ENCODE measurements at places on chromosomes 4 and X. TPM values are rescaled to one million over a fixed set of nuclear protein-coding genes. Genes with fewer than 3 reads are reported as not detected.

DNA sequence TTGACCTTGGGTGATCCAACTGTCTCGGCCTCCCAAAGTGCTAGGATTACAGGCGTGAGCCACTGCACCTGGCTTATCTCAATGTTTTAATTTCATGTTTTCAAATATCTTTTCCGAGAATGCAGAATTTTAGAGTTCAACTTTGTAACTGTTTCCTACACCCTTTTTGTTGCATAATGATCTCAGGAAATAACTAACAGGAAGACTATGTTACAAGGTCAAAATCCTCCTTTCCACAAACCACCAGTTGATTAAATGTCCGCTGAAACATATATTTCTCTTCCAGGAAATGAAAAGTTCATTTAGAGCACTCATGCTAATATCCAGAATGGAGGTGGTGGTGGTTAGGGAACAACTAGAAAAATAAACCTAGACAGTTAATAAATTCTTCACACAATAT lies 377.8 kb downstream of the PPP4R3C start:
- no peak overlapping the region for H3K4me3 ChIP-seq
- no peaks in the 10 kb centered on the region for H3K36me3 ChIP-seq
- no peaks in the 10 kb centered on the region for H3K4me1 ChIP-seq
- H3K27me3 ChIP-seq: no peaks in the 10 kb centered on the region
- H3K27ac ChIP-seq: no peak overlapping the region

The KIT gene
- not detected for total RNA-seq

DNA sequence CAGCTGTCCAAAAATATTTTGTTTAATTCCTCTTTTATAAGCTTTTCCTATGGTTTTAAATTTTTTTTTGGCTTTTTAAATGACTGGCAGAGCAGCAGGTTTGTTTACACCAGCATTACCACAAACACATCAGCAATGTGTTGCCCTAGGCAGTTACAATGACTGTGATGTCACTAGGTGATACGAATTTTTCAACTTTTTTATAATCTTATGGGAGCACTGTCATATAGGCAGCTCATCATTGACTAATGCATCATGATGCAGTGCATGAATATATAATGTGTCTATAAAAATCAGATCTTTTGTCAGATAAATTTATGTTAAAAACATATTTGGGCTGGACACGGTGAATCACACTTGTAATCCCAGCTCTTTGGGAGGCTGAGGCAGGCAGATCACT lies 231.6 kb upstream of the SLIT2 start:
- no peak overlapping the region for H3K27ac ChIP-seq
- H3K27me3 ChIP-seq: no peaks in the 10 kb centered on the region
- no peaks in the 10 kb centered on the region for H3K4me1 ChIP-seq
- H3K4me3 ChIP-seq: no peak overlapping the region

DNA sequence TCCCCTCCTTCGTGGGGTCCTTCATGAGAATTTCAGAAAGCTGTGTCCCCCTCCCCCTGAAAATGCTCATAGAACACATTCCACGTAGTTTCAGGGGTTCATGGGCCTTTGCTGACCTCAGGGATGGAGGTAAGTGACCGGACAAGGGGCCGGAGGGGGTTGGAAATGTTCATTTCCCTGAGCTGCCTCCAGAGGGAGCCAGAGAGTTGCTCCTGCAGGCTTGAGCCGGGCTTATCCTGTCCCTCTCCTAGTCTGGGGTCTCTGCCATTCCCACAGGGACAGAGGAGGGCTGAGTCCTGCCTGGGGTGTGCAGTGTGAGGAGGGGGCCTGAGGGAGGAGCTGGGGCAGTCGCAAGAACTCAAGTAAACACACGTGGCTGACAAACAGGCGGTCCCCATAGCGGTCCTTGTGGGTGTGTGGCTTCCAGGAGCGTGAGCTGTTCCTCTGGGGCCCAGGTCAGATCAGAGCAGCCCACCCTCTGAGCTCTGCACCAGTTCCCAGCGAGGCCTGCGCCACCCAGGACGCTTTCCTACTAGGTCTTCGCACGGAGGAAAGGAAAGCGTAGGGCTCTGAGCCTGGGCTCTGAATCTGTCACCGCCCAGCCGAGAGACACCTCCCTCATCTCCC lies 62.5 kb downstream of the WFS1 start:
- no peak overlapping the region for H3K4me3 ChIP-seq
- no peaks in the 10 kb centered on the region for H3K36me3 ChIP-seq
- no peak overlapping the region for H3K27ac ChIP-seq
- H3K4me1 ChIP-seq: peaks cover 1% of the 10 kb centered on the region

- H3K4me1 ChIP-seq: no peaks in the 10 kb centered on the region
- H3K36me3 ChIP-seq: no peaks in the 10 kb centered on the region
- H3K4me3 ChIP-seq: no peak overlapping the region
- H3K27ac ChIP-seq: no peak overlapping the region
- no peak for DNase-seq
- no peaks in the 10 kb centered on the region for H3K27me3 ChIP-seq
Measured at GRCh38 chr4:156774422-156774821, 197.2 kb downstream of the PDGFC start.

GRCh38 chr4:121238461-121238860 lies 74.3 kb upstream of the TNIP3 start:
- H3K36me3 ChIP-seq: no peaks in the 10 kb centered on the region
- no peak overlapping the region for H3K4me3 ChIP-seq
- no peak for DNase-seq
- H3K27me3 ChIP-seq: no peaks in the 10 kb centered on the region
- no peak overlapping the region for H3K27ac ChIP-seq

The LRIT3 gene
- 0.19 TPM for total RNA-seq

The LRAT gene
- not detected for total RNA-seq

GRCh38 chr4:97238956-97239666 lies 904.2 kb downstream of the STPG2 start:
- H3K4me1 ChIP-seq: no peaks in the 10 kb centered on the region
- no peaks in the 10 kb centered on the region for H3K27me3 ChIP-seq
- no peak overlapping the region for H3K4me3 ChIP-seq
- no peak for DNase-seq
- no peak overlapping the region for H3K27ac ChIP-seq
- no peaks in the 10 kb centered on the region for H3K36me3 ChIP-seq

- H3K27ac ChIP-seq: no peak overlapping the region
- no peak overlapping the region for H3K4me3 ChIP-seq
- no peaks in the 10 kb centered on the region for H3K27me3 ChIP-seq
- H3K36me3 ChIP-seq: peaks cover 2% of the 10 kb centered on the region
Measured at GRCh38 chr4:148007314-148007760, 275.4 kb downstream of the ARHGAP10 start.

The HERC3 gene
- 41.8 TPM for total RNA-seq

DNA sequence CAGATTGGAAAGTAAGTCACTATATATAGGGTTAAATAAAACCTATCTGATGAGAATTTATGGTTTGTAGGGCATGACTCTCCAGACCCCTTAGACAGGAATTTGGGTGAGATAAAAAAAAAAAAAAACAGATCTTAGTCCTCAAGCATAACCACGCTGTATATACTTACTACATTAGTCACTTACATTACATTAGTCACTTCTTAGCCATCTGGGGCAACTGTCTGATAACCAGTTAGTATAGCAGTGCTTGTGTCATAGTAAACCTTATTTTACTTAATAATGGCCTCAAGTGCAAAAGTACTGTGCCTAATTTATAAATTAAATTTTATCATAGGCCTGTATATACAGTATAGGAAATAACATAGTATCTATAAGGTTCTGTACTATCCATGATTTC lies 60.2 kb upstream of the RPS6KA6 start:
- no peaks in the 10 kb centered on the region for H3K36me3 ChIP-seq
- H3K27ac ChIP-seq: no peak overlapping the region
- H3K27me3 ChIP-seq: no peaks in the 10 kb centered on the region
- DNase-seq: no peak
- no peaks in the 10 kb centered on the region for H3K4me1 ChIP-seq

- H3K4me3 ChIP-seq: no peak overlapping the region
- no peaks in the 10 kb centered on the region for H3K36me3 ChIP-seq
- H3K4me1 ChIP-seq: no peaks in the 10 kb centered on the region
- H3K27me3 ChIP-seq: no peaks in the 10 kb centered on the region
- H3K27ac ChIP-seq: no peak overlapping the region
Measured at GRCh38 chrX:12494400-12495138, 296.6 kb upstream of the PRPS2 start.

- H3K4me3 ChIP-seq: no peak overlapping the region
- H3K27me3 ChIP-seq: no peaks in the 10 kb centered on the region
- DNase-seq: no peak
- H3K4me1 ChIP-seq: no peaks in the 10 kb centered on the region
- H3K27ac ChIP-seq: no peak overlapping the region
Measured at GRCh38 chr4:79266136-79266535, 59.7 kb downstream of the NAA11 start.

DNA sequence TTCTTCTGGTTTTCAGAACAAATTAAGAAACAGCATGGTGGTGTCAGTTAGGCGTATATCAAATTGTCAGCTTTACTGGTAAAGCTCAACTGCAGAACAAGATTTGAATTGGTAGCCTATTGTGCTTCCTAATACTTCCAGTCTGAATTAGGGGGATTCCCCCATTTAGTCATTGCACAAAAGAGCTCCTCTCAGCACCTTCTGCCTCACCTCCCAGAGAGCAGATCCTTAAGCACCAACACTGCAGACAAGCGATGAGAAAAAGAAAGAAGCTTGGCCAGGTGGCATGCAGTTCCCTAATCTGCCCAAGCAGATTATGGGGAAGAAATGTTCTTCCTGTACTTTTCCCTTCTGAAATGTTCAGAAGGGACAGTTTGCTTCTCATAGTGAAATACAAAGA lies 9.2 kb downstream of the MAP9 start:
- H3K27ac ChIP-seq: no peak overlapping the region
- DNase-seq: no peak
- no peaks in the 10 kb centered on the region for H3K27me3 ChIP-seq
- peaks cover 29% of the 10 kb centered on the region for H3K36me3 ChIP-seq

- no peaks in the 10 kb centered on the region for H3K27me3 ChIP-seq
- H3K4me1 ChIP-seq: peaks cover 3% of the 10 kb centered on the region
- DNase-seq: no peak
- peaks cover 70% of the 10 kb centered on the region for H3K36me3 ChIP-seq
- no peak overlapping the region for H3K27ac ChIP-seq
Measured at GRCh38 chr4:10078481-10079233, 37.9 kb downstream of the WDR1 start.

GRCh38 chrX:42695800-42696358 lies 82.1 kb downstream of the PPP1R2C start:
- no peaks in the 10 kb centered on the region for H3K27me3 ChIP-seq
- H3K4me3 ChIP-seq: no peak overlapping the region
- H3K27ac ChIP-seq: no peak overlapping the region
- H3K4me1 ChIP-seq: peaks cover 4% of the 10 kb centered on the region
- DNase-seq: no peak

The REELD1 gene
- 0.09 TPM for total RNA-seq

GRCh38 chrX:71162981-71163380 lies 18.3 kb downstream of the NLGN3 start:
- H3K4me3 ChIP-seq: no peak overlapping the region
- H3K36me3 ChIP-seq: peaks cover 3% of the 10 kb centered on the region
- peaks cover 5% of the 10 kb centered on the region for H3K4me1 ChIP-seq
- H3K27me3 ChIP-seq: no peaks in the 10 kb centered on the region

DNA sequence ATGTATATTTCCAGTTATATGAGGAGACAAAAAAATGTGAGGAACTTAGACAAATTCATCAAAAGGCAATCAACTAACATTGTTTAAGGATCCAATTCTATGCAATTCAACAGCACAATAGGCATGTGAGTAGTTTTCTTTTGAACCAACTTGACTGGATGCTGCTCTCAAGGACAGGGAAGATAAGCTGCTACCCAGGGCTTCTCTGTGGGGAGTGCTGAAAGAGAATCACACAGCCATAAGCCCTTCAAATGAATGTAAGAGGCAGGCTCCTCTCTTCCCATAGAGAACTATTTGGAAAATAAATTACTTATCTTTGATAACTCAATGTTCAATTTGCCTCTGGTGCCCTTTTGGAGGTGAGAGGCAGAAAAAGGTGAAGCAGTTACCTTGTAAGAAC lies 1413.6 kb downstream of the PCDH7 start:
- no peaks in the 10 kb centered on the region for H3K36me3 ChIP-seq
- H3K4me3 ChIP-seq: no peak overlapping the region
- no peak overlapping the region for H3K27ac ChIP-seq
- H3K4me1 ChIP-seq: no peaks in the 10 kb centered on the region
- DNase-seq: no peak

The KLF3 gene
- total RNA-seq: 6.1 TPM

- H3K4me1 ChIP-seq: no peaks in the 10 kb centered on the region
- H3K36me3 ChIP-seq: peaks cover 21% of the 10 kb centered on the region
- H3K27me3 ChIP-seq: no peaks in the 10 kb centered on the region
Measured at GRCh38 chrX:54134269-54134668, 48.8 kb downstream of the FAM120C start.

DNA sequence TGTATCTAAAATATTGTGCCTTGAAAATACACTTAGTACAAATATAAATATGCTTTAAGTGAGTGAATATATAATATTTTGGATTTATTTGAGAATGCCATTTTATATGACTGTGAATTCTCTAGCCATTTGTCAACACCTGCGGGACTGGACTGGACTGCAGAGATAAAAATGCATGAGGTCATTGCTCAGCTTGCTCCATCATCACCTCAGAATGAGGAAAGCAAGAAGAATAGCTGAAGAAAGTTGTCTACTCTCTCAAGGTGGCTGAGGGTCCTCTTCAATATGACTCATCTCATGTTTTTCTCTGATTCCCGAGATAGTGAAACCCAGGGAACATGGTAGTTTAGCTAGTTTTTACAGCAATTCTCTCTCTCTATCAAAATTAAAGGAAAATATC lies 732.5 kb upstream of the AGA start:
- no peak overlapping the region for H3K27ac ChIP-seq
- H3K36me3 ChIP-seq: no peaks in the 10 kb centered on the region
- H3K4me1 ChIP-seq: no peaks in the 10 kb centered on the region
- DNase-seq: no peak

- H3K4me1 ChIP-seq: peaks cover 19% of the 10 kb centered on the region
- H3K27ac ChIP-seq: peak overlapping the region; percentile 51
- H3K27me3 ChIP-seq: no peaks in the 10 kb centered on the region
- H3K4me3 ChIP-seq: peak overlapping the region; percentile 10
- H3K36me3 ChIP-seq: peaks cover 7% of the 10 kb centered on the region
Measured at GRCh38 chrX:153582896-153583295, 16.0 kb downstream of the CCNQ start.

DNA sequence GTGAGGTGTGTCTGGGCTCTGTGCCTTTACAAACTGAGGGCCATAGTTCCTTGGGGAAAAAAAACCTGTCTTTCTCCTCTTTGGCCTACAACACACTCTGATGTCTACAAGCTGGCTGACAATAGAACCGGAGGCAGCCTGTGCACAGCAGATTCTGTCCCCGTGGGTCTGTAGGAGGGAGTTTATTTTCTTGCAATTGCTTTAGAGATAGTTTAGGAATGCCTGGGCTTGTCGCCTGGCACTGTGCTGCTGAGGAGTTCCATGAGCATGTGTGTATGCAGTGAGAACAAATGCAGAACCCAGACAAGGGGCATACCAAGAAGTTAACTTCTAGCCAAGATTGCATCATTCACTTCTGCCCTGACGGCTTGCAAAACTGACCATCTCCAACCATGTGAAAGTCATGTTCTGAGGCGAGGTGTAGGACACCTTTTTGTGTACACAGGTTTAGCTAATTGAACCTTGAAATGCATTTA lies 54.1 kb downstream of the CCNI start:
- H3K27me3 ChIP-seq: peaks cover 8% of the 10 kb centered on the region
- peaks cover 15% of the 10 kb centered on the region for H3K4me1 ChIP-seq
- H3K27ac ChIP-seq: no peak overlapping the region
- no peak overlapping the region for H3K4me3 ChIP-seq
- DNase-seq: no peak
- peaks cover 53% of the 10 kb centered on the region for H3K36me3 ChIP-seq

Data from activated CD4-positive, alpha-beta T cell treated with anti-CD3 and anti-CD28 coated beads for 36 hours (primary cell).